ENCODE measurements at places on chromosomes 1 and 21.

DNA sequence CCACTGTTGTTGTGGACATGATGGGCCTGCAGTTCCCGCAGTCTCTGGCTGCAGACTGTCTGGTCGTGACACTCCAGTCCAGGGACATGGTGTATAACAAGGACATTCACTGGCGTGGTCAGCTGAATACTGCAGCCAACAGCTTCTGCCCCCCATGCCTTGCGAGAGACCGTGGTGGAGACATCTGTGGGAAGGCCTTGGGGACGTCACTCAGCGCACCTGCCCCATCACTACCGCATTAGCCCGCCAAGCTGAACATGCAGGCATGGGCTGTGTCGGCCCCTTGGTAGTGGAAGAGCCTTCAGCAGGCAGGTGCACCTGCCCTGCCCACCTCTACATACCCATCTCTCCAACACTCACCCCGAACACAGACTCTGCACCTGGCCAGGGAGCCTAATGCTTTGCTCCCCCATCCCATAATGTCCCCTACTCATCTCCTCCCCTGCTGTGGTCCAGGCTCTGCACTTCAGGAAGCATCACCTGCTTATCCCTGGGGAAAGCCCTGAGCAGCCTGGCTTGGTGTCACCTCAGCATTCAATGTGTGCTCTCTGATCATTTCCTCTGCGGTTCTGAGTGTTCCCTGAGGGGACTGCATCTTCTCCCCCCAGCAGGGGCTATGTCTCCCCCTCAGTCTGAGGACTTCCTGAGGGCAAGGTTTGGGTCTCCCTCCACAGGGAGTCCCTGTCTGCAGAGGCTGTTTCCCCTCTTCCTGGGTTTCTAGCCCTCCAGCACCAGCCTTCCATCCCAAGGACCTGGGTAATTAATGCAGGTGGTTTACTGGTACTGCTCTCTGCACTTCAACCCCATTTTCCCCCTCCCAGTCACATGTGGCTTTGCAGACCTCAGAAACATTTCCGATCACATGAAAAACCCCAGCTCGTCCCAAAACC lies 3.2 kb downstream of the PGLYRP4 start:
- no peak for DNase-seq

- no peak for DNase-seq
Measured at GRCh38 chr1:248792342-248792741, 33.4 kb downstream of the SH3BP5L start.

DNA sequence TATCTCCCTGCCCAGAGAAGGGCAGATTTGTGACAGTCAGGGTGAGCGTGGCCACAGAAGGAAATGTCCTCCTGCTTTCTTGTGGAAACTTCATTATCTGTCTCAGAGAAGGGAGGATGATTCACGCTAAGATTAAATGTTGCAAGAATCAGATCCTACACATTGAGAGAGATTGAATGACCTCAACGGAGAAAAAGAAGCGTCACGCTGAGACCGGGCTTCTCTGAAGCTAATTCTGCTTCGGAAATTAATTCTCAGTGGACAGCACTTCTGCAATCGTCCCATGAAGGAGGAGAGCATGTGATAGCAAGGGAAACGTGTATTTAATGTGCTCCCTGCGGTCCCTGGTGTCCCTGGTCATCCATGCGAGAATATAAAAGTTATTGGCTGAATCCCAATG lies 19.8 kb upstream of the C1orf21 start:
- DNase-seq: no peak

- no peak for DNase-seq
Measured at GRCh38 chr1:85464497-85465098, 361 bp downstream of the DDAH1 start.

GRCh38 chr1:165342587-165342986 lies 13.9 kb downstream of the LMX1A start:
- no peak for DNase-seq

DNA sequence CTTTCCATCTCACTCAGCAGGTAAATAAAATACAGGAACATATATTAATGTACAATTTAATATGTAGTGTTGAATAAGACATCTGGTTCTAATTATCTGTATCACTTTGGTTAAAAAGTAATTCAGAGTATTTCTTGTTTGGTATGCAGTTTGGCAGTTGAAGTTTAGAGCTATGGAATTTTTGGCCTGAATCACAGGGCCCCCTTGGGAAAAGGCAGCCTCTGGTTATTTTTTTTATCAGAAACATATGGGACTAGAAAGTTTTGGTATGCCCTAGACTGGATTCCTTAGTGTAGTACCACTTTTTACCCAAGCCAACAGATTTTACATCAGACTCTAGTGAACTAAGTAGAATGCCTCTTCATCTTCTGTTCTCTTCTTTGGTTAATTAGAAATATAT lies 26.4 kb downstream of the CNST start:
- no peak for DNase-seq

GRCh38 chr1:171845998-171846397 lies 4.7 kb downstream of the DNM3 start:
- no peak for DNase-seq

GRCh38 chr1:20124456-20125057 lies 5.2 kb upstream of the PLA2G2D start:
- DNase-seq: no peak

DNA sequence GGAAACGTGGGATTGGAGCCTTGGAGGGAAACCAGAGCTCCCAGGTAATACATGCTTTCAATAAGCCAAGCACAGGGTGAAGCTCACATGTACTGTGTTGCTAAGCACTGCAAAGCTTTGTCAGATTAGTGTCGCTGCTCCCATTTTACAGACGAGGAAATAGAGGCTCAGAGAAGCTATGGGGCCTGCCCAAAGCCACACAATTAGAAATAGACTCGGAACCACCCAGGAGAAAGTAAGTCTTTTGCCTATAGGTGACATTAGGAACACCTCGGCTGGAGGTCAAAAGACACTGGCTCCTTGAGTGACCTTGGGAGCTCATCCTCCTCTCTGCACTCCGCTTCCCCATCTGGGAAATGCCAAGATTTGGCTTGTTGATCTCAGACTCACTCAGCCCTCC lies 175.6 kb upstream of the ZC3H12A start:
- DNase-seq: no peak

DNA sequence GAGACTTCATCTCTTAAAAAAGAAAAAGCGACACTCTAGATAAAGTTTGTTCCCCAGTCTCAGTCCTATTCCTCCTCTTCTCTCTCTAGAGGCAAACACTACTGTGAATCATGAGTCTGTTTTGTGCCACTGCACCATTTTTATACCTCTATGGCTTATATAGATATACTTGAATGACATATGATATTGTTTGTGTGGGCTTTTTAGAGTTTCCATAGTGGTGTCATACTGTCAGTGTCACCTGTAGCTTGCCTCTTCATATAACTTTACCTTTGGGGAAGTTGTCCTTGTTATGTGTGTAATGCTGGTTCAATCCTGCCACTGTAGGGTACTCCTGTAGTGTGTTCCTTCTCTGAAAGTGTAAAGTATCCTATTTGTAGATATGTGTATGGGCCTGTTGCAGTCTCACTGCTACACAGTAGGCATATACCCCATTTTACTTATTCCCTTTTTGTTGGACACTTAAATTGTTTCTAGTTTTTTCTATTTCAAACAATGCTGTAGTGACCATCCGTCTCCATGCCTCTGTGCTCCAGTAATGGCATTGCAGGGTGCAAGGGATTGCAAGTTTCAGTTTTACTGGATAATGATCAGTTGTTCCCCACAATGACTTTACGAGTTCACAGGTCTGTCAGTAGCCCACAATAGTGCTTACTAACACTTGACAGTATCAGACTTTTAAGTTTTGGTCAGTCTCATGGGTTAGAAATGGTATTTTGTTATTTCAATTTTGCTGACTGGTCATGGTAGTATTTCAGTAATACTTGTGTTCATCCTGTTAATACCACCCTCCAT lies 2.7 kb downstream of the PRMT2 start:
- no peak for DNase-seq

- DNase-seq: no peak
Measured at GRCh38 chr1:4971666-4972065, 317.3 kb downstream of the AJAP1 start.

DNA sequence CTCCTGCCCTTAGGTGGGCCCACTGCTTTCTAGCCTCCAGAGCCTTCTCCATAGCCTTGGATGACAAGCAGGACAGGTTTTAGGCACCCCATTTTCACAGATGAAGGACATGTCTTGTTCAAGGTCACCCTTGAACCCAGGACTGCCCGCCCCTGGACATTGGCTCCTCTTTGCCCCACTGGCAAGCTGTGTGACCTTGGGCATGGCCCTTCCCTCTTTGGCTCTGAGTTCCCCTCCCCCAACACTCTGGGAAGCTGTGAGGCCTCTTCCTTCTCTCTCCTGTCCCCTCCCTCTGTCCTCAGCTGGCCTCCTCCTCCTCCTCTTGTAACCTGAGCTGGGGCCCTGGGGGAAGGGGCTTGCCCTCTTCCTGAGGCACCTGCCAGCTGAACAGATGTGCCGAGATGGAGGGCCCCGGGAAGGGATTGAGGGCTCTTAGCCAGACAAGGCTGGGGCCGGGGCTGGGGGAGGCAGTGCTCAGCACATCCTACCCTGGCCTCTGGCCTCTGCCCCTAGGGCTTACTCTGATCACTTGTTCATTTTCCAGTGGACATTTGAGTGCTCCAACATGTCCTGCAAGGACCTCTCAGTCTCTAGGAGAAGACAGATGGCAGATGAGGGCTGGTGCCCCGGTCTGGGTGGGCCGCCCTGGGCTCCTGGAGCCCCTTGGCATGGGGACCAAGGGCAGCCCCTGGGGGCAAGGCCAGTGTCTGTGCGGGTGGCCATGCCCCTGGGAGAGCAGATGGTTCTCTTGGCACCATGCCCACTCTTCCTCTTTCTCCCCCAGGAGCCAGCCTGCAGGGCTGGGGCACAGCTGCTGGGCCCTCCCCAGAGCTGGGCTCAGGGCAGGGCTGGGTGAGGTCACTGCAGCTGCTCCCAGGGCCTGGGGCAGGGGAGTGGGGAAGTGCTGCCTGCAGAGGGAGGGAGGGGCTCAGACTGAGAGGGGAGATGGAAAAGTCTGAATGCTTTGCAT lies 10.7 kb downstream of the FOXO6 start:
- DNase-seq: no peak

DNA sequence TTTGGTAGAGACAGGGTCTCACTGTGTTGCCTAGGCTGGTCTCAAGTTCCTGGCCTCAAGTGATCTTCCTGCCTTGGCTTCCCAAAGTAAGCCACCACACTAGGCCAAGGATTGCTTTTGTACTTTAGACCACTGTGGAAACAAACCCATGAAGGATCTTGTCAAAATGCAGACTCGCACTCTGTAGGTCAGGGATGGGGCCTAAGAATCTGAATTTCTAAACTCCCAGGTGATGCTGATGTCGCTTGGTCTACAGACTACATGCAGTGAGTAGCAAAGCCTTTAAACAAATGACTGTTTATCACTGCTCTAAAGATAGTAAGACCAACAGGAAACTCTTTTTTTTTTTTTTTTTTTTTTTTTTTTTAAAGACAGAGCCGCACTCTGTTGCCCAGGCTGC lies 54.1 kb upstream of the MUTYH start:
- no peak for DNase-seq

- DNase-seq: no peak
Measured at GRCh38 chr1:162070094-162070748, 730 bp downstream of the NOS1AP start.

GRCh38 chr1:228793032-228793431 lies 57.8 kb downstream of the RHOU start:
- DNase-seq: no peak

GRCh38 chr1:219563568-219563967 lies 49.3 kb downstream of the ZC3H11B start:
- no peak for DNase-seq

GRCh38 chr1:246503341-246503740 lies 3.7 kb downstream of the SMYD3 start:
- DNase-seq: no peak

DNA sequence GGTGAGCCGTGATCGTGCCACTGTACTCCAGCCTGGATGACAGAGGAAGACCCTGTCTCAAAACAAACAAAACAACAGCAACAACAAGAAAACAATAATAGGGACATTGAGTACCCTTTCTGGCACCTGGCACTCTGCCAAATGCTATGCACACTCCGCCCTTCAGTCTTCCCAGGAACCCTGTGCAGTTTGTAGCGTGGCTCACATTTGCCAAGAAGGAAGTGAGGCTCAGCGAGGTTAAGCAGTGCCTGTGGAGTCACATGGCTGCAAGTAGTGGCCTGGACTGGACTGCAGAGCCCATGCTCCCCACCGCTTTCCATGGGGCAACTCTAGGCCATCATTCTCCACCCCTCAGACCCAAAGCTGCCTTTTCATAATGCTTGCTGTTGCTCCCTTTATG lies 5.3 kb upstream of the EVA1B start:
- DNase-seq: no peak

- no peak for DNase-seq
Measured at GRCh38 chr1:50967416-50968157, 2.5 kb upstream of the CDKN2C start.

DNA sequence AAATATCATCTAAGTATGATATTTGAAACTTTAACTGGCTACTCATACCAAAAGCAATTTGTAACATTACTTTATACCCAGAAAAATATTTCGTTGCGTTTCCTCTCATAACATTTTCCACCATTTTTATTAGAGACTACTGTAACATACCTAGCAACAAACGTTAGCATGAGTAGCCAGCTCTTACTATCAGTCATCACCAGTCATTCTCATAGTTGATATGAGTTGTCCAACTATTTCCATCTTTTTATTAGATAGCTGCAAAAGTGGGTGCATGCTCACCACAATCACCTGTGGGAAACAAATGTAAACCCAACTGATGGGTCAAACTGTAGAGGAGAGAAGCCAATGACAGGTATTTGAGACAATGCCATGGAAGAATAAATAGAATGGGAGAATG lies 114.6 kb downstream of the AKT3 start:
- DNase-seq: no peak
